ENCODE measurements at places on chromosomes 16 and 17.

DNA sequence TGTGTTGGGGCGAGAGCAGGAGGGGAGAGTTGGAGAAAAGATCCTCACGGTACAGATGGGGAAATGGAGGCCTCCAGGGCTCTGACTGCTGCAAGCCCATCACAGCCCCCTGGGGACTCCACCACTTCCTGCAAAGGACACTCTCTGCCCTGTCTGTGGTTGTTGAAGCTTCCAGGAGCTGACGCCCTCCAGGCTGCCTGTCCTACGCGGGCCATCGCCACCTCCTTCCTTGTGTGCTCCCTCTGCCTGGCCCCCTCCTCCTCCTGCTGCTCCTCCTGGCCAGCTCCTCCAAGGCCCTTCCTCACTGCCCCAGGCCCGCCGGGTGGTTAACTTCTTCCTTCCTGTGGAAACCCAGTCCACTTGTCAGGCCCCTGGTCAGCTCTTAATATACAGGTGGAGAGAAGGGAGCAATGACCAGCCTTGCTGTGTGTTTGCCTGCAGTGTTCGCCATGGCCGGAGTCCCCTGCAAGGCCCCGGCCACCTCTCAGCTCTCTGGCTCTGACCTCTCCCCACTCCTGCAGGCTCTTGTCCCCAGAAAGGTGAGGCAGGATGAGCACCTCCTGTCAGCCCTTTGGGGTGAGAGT lies 18.4 kb upstream of the STAC2 start:
- DNase-seq = no peak

DNA sequence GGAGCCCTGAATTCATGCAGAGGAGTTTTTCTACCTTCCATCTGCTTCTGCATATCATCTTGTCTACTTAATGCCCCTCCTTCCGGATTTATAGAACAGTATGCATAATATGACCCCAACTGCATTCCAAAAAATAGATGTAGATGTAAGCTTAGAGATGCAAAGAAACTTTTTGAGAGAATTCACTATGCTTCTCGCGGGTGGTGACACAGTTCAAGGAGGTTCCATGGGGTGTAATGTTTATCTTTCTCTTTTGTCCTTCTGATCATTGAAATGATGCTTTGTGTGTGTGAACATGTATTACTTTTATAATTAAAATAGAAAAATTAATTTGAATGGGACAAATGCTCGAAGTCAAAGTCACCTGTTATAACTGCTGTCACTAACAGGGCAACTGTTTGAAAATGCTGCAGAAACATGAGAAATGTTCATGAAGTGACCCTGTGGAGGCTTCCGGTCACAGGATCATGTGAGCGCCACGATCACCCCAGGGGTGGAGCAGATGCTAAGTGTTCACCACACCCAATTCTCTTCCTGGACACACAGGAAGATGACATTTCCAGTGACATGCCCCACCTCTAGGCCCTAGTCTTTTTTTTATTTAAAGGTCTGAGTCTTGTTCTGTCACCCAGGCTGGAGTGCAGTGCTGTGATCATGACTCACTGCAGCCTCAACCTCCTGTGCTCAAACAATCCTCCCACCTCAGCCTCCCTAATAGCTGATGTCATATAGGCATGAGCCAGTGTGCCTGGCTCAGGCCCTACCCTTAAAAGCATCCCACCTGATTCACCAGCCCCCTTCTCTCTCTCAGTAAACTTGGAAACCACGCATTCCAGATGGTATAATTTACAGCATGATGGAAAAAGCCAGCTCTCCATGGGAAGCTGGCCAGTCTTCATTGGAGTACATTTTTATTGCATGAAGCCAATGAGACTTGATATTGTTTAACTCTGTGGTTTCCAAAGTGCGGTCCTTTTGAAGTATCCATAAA lies 21.0 kb upstream of the AGRP start:
- DNase-seq = no peak

- no peak for DNase-seq
Observed at GRCh38 chr16:22633799-22634198, 123.1 kb downstream of the NPIPB5 start.

DNA sequence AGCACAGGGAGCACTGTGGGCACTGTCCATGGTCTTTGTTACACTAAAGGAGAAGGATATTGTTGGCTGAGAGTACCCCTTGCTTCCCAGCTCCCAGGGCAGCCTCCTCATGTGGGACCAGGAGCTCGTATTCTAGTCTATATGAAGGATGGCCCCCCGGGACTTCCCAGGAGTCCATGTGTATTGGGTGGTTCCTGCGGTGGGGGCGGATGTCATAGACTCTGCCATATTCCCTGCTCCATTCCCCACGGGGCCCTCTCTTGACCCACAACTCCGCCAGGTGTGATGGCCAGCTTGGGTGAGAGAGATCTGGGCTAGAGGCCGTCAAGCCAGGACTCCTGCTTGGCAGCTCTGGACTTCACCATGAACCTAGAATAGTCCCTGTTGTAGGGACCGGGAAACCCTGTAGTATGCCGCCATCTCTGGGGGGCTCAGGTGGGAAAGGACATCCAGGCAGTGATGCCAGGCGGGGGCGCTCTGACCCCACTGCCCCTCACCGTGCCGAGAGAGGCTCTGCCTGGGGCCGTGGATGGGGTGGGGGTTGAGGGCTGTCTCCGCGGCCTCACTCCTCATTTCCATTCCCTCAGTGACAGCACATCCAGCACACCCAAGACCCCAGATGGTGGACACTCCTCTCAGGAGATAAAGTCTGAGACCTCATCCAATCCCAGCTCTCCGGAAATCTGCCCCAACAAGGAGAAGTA lies 37.8 kb downstream of the OR1D5 start:
- DNase-seq = no peak

DNA sequence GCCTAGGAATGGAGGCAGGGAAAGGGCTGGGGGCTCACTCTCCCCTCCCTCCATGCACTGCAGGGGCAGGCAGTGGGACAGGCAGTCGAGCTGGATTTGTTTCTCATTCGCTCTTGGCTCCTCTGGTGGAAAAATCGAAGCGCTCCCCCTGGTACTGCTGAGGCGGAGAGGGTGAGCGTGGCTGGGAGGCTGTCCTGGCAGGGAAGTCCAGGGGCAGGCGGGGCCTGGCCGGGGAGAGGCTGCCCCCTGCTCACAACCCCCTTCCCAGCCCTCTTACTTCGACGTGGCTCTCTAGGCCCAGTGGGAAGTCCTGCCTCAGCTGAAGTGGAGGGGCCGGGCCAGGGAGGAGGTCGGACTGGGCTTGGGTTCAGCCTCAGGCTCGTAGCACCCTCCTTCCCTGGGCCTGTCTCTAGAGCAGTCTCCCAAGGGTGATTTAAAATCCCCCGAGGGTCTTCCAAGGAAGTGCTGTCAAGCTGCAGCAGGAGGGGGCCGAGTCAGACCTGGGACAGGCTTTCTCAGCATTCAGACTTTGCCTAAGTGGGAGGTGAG lies 16.5 kb upstream of the TMEM92 start:
- DNase-seq = no peak

DNA sequence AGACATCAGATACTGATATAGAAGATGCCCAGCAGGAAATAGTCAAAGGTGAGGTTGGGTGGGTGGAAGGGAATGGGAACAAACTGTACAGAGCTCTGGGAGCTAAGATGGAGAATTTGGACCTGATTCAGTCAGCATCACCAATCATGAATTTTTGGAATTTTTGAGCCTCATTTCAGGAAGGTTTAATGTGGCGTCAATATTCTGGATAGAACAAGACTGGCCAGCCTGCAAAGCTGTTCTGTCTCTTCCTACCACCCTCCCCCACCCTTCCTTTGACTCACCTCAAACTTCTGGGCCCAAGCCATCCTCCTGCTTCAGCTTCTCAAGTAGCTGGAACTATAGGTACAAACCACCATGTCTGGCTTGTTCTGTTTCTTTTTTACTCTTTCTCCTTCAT lies 32.6 kb downstream of the CTCF start:
- no peak for DNase-seq

GRCh38 chr17:20922128-20922670 lies 120.6 kb downstream of the USP22 start:
- no peak for DNase-seq

DNA sequence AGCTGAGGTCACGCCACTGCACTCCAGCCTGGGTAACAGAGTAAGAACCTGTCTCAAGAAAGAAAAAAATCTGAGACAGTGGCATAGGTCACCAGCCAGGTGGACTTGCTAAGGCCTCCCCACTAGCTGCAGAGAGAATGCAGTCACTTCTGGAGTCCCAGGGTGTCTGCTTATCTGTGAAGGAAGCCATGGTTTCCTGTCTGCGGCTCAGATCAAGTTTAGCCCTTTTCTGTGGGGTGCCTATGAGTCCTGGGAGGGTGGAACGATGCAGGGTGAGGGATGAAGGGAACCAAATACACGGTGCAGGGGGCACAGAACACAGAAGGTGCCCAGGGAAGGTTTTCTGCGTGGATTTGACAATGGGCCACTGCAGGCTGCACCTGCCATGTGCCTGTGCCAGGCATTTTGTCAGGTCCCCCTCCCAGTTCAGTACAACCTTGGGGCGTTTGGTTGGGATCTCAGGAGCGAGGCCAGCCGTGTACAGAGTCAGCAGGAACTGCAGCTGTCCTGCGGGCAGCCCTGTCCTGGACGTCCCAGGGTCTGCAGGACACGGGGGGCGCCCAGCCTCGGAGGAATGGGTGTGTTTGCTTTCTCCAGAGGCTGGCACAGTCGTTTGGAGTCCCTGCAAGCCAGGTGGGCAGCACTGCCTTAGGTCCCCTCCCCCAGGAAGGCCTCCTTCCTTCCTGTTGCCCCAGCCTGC lies 41.8 kb downstream of the RAB11FIP4 start:
- DNase-seq = no peak

DNA sequence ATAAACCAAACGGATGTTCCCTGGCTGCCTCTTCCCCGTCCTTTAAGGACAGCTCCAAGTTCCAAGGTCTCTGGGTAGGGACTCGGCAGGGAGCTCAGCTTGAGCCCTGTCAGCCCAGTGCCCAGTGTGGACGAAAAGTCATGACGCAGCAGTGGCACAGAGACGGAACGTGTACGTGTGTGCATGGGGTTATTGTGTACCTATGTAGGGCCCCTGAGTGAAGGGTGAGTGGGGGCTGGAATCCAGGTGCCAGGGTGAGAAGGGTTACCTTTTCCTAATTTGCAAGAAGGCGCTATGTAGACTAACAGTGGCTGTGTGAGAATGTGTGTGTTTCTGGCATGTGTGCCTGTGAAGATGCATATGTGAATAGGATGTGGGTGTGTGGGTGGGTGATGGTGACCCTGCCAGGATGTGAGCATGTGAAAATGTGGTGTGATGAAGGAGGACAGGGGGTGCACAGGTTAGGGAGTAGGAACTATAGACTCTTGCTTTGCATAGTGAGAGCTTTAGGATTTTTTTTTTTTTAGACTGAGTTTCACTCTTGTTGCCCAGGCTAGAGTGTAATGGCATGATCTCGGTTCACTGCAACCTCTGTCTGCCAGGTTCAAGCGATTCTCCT lies 6.0 kb downstream of the SCN4A start:
- DNase-seq = no peak

- no peak for DNase-seq
Observed at GRCh38 chr16:16988963-16989362, 481.8 kb downstream of the XYLT1 start.

GRCh38 chr16:77674888-77675287 lies 47.4 kb upstream of the NUDT7 start:
- DNase-seq = no peak

GRCh38 chr17:28571361-28572122 lies at the start of gene PIGS:
Gene PIGS (minus strand): TSS chr17:28571524. CDS start chr17:28571496, 28 bp downstream.
- peak; percentile 83 for DNase-seq

GRCh38 chr16:69600202-69600601 lies 34.4 kb downstream of the NFAT5 start:
- no peak for DNase-seq

DNA sequence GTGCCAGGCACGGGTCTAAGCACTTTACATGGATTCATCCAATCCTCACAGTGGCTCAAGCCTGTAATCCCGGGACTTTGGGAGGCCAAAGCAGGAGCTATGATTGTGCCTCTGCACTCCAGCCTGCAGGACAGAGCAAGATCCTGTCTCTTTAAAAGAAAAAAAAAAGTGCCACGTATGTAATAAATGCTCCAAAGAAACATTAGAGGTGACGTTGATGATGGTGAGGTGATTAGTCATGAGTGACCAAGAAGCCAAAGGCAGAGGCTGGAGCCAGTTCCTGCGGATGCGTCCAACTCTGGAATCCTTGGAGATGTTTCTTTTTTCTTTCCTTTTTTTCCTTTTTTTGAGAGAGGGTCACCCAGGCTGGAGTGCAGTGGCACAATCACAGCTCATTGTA lies 59.4 kb upstream of the SIAH1 start:
- DNase-seq = no peak

GRCh38 chr17:41910701-41911391 lies 7.9 kb downstream of the ACLY start:
- DNase-seq = no peak

DNA sequence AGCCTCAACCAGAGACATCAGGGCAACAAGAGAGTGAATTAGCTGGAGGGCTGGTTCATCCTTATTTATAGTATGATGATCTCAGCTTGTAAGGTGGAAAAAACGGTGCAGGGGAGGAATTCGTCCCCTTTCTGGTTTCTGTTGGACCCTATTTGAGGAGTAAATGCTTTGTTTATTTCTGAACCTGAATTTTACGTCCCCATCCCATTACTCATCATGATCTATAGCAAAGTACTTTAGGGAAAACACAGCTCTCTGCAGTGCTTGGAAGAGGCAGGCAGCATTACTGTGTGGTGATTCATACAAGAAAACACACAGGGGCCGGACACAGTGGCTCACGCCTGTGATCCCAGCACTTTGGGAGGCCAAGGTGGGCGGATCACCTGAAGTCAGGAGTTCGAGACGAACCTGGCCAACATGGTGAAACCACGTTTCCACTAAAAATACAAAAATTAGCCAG lies 8.0 kb upstream of the VAT1L start:
- no peak for DNase-seq

DNA sequence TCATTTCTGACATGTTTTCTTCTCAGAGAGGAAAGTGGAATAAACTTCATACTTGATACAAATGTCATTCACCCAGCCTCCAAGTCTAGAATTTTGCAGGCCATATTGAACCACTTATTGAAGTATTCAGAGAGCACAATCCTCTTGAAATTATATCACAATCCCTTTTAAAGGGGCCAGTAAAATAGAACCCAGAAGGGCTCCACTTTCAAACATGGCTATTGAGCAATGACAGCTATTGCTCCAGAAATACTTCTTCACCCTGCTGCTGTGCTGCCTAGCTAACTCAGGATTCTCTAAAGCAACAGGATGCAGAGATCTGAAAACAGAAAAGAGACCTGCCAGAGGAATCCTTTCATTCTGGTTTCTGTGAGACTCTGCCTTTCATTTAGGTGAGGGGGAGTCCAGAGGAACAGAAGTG lies 275.0 kb upstream of the CDH5 start:
- DNase-seq = no peak

GRCh38 chr17:64223931-64224629 lies 39.0 kb downstream of the TEX2 start:
- DNase-seq = no peak

DNA sequence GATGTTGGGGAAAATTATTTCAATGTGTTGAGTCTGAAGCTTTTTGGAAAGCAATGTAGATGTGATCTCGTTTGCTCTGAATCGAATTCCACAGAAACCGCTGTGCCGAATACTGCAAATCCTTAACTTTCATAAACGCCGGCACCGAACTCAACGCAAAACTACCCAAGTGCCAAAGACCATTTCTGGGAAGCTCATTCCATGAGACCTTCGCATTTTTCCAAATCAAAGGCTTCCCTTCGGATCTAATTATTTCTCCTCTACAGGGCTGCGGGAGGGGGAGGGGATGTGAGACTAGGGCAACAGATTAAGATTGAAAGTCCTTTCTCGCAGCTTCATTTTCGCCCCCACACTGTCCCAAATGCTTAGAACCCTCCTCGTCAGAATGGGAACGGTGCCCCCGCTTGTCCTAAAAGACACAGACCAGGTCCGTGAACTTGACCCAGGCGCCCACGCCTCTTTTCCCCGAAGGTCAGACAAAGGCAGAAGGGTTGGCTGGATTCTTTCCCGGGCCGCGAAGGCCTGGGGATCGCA lies 4.0 kb downstream of the PRAC1 start:
- no peak for DNase-seq

- DNase-seq = no peak
Observed at GRCh38 chr16:28082624-28083023, 19.1 kb upstream of the GSG1L start.

All from stimulated activated CD8-positive, alpha-beta memory T cell treated with anti-CD3 and anti-CD28 coated beads, Interleukin-15, amount 100 ng/mL, for 4 hours (primary cell).